Activated naive CD4-positive, alpha-beta T cell (primary cell): ENCODE measurements at places on chromosomes 16 and 17.

DNA sequence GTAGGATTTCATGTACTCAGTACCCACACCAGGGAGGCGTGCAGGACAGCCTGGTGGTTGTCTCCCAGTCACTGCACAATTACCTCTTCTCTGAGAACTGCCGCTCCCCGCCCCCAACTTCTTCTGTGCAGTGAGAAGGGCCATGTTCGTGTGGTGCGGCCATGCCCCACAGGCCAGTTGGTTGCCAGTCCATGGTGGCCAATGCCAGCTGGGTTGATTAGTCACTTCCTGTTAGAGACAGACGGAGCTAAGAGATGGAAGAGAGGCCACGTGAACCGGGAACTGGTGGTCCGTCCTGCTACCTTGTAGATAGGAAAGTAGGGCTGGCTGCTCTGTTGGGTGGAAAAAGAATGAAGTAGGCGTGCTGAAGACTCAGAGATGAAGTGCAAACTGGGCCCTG, 206.5 kb downstream of the ABCC12 start:
- DNase-seq: no peak

DNA sequence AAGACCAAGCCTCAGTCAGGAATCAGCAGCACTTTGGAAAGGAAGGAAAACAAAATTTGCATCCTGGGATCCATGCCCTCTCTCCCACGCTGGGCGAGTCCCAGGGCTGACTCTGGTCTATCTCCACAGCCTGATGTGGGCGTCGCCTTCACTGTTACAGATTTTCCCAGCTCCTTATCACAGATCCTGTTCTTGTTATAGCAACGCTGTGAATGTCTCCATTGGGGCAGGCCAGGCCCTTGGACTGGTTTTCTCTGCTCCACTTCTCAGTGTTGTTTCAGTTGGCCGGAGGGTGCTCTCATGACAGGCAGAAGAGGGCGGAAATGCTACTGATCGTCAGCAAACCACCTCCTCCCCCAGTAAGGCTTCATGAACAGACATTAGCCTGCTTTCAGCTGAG, 127.9 kb upstream of the CDH11 start:
- no peak for DNase-seq

DNA sequence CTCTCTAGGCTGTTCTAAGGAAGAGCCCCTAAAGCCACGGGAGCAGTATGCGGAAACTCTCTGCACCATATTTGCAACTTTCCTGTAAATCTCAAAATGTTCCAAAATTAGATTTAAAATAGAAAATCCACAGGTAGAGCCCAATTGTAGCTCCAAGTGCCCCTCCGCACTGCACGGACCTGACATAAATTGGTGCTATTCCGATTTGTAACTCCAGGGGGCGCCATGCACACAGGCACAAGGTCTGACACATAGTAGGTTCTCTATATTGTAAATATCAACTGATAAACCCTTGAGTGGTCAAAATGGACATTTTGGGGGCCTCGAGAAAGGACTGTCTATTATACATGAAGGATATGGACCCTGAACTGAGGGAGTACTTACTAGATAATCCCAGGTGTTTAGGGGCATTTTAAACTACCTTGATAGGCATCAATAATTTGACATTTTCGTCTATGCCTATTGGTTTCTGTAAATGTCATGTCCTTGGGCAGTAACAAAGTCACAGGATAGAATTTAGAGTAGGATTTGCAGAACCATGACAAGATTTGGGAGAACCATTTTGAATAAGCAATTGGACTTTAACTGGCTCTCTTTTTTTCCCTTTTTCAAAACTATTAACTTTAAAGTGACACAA, 36.6 kb upstream of the TMEM132E start:
- DNase-seq: peak; percentile 26

DNA sequence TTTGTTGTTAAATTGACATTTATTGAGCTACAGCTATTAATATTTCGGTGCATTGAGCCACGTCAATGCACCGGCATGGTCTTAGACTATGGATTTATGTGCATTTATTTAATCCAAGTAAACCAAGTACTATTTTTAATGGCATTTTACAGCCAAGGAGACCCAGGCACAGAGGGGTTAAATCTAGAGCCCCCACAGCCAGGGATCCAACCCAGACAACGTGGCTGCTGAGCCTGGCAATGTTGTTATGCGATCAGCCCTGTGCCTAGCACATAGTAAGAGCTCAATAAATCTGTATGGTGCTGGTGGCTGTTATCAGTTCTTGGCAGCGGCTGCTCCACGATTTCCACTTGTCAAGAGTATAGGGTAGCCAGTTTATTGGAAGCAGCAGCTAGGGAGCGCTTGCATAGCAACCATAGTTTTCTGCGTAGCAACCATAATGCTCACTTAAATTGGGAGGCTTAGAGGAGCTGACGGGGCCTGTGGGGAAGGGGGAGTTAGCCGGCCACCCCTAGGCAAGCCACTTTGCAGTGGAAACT, 541 bp upstream of the RBBP6 start:
- no peak for DNase-seq

DNA sequence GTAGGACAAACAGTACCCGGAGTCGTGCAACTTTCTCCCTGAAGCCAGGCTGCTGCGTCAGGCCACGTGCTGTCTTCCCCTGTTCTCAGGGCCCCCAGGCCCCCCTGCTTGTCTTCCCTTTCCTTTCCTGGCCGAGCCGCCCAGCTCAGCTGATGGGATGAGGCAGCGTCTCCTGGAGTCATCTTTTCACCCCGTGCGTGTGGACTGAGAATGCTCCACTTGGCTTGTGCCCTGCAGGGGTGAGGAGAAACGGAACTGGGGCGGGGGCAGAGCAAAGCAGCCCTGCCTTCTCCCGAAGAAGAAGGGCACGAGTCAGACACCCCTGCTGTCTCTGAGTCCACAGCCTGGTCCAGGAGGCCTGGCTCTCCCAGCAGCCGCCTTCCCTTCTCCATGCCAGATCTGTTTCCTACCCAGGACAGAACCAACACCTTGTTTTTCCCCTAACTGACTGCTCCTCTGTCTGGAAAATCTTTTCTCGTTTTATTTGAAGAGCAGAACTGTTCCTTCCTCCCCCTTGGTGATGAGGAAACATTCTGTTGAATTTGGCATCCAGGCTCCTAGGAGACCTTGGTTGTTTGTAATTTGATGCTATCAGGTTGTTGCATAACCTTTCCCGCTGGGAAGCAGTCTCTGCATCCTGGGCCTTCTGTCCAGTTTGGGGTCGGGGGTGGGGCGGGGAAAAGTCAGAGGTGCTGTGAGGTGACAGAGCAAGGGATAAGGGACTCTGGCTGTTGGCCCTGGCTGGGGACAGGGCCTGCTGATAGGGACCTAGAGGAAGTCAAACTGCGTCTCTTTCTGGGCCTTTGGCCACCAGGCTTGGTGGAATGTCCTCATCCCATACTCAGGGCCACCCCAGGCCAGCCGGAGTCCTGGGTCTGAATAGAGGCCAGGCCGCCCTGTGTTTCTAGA, 78.8 kb downstream of the WIPI1 start:
- DNase-seq: no peak

DNA sequence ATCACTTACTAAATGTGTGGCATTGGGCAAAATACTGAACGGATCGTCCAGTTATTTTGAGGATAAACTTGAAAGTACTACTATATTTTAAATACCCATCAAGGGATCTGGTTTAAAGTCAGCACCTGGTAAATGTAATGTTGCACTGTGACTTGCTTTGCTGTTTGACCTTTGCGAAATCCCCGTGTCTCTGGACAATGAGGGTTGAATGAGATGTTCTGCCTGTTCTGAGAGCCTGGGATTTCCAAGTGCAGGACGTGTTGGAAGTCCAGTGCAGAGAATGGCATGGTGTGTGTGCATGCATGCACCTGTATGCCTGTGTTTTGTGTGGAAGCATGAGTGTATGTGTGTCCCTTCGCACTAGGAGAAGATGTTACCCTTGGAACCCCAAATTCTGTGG, 106.6 kb downstream of the N4BP1 start:
- DNase-seq: no peak

GRCh38 chr17:48128400-48128799, 20.8 kb downstream of the SNX11 start:
- no peak for DNase-seq

DNA sequence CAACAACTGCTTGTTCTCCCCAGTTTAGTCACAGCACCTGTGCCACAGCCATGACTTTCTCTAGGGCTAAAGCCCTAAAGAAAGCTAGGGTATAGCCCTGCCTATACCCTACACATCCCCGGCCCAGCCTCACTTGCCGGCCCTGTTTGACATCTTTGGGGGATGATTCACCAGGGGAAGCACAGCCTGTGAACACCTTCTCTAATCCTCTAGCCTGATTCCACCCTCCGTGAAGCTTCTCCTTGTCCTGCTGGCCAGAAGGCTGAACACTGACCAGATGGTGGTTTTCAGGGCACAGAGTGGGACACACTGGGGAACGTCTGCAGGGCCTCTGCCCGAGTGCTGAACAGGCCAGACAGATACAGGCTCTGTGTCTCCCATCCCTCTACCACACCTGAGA, 6.0 kb downstream of the CLEC16A start:
- DNase-seq: no peak

- no peak for DNase-seq
Observed at GRCh38 chr17:48617471-48618255, 2.6 kb upstream of the HOXB8 start.

GRCh38 chr16:53755026-53755910, 51.3 kb downstream of the FTO start:
- DNase-seq: no peak

- DNase-seq: no peak
Observed at GRCh38 chr17:54744750-54745149, 155.9 kb upstream of the TOM1L1 start.

GRCh38 chr16:2511128-2511800, 2.5 kb upstream of the ATP6V0C start:
- no peak for DNase-seq

- DNase-seq: no peak
Observed at GRCh38 chr16:12546918-12547607, 256.6 kb downstream of the CPPED1 start.

- no peak for DNase-seq
Observed at GRCh38 chr17:8793649-8794048, 5.5 kb downstream of the MFSD6L start.

- no peak for DNase-seq
Observed at GRCh38 chr17:44260296-44260695, 7.6 kb downstream of the SLC4A1 start.

- peak; percentile 62 for DNase-seq
Observed at GRCh38 chr16:71484006-71484893, 4.9 kb downstream of the ZNF19 start.
